Caki2 (cell line): ENCODE measurements at places on chromosomes 12 and 14.

GRCh38 chr12:72989458-72989947, 717.3 kb downstream of the TRHDE start:
- no peak for DNase-seq

- no peak for DNase-seq
Observed at GRCh38 chr14:30725763-30726162, 103.6 kb downstream of the SCFD1 start.

- DNase-seq = no peak
Observed at GRCh38 chr14:97943619-97944018, 1146.4 kb downstream of the VRK1 start.

DNA sequence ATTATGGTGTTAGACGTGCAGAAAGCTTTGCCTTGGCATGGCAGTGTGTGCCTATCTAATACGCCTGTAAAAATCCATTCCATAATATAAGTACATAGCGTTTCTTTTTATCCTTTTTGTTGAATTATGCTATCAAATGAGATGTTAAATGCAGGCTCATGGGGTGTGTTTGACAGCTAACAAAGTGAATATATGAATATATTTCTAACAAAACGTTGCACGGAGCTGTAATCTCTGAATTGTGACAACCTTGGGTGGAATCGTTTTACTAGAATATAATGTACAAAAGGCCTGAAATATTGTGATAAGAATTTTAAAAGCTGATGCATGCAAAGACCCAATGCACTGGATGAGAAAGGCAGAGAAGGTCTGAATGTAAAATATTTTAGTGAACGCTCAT, 763.7 kb upstream of the TMEM132C start:
- no peak for DNase-seq

- DNase-seq = no peak
Observed at GRCh38 chr12:121812921-121813896, 9.4 kb downstream of the SETD1B start.

GRCh38 chr12:76299536-76300296, 48.5 kb downstream of the BBS10 start:
- DNase-seq = peak; percentile 45

- no peak for DNase-seq
Observed at GRCh38 chr12:52260361-52261207, 13.9 kb upstream of the KRT86 start.

DNA sequence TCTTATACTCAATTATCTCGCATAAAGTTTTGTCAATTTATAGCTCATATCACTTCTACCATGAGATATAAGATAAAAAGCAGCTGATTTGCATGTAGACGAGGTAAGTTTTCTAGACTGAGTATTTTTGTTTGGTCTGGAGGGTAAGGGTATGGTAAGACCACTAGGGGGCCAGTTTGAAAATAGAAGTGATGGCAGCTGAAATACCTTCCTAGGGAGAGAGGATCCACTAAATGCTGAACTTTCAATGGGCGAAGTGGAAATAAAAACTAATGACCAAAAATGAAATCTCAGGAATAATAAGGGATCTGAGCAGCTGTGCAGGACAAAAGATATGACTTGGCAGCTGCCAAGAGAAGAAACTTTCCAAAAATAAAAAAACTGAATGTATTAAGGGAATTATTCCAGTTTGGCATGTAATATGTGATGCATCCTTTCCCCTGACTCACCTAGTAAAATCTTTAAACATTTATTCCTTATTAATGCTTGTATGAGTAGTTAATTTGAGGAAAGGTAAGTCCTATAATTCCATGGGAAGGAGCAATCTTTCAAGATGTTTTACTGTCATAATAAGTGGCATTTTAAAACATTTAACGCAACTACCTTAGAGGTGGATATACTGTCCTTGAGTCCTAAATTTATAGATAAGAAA, 754.5 kb downstream of the C12orf50 start:
- peak; percentile 33 for DNase-seq

GRCh38 chr14:23076785-23077408, 18.0 kb downstream of the ACIN1 start:
- no peak for DNase-seq

- DNase-seq = no peak
Observed at GRCh38 chr14:48275301-48275700, 599.9 kb upstream of the MDGA2 start.

- no peak for DNase-seq
Observed at GRCh38 chr12:25960961-25961360, 2.5 kb downstream of the RASSF8 start.

DNA sequence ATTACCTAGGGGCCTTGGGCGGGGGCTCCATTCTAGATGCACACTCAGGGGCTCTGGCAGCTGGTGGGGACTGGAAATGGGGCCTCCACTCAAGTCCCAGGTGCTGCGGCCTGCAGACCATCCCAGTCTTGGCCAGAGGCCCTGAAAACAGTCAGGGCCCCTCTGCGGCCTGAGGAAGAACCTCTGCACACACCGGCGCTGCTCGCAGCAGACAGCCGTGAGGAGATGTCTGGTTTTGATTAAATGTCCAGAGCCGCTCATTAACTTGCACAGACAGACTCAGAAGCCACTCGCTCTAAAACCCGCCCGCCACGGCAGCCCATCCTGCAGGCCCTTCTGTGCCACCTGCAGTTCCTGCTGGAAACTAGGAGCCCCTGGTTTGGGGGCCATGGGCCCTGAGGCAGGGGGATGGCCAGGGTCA, 36.4 kb upstream of the NCOR2 start:
- DNase-seq = no peak

- no peak for DNase-seq
Observed at GRCh38 chr12:22491034-22491433, 53.3 kb downstream of the C2CD5 start.

- no peak for DNase-seq
Observed at GRCh38 chr14:94164685-94165431, 9.3 kb upstream of the PPP4R4 start.

GRCh38 chr12:54988402-54989054, 4.0 kb upstream of the TESPA1 start:
- no peak for DNase-seq
